ENCODE measurements at places on chromosomes 1 and 21.

DNA sequence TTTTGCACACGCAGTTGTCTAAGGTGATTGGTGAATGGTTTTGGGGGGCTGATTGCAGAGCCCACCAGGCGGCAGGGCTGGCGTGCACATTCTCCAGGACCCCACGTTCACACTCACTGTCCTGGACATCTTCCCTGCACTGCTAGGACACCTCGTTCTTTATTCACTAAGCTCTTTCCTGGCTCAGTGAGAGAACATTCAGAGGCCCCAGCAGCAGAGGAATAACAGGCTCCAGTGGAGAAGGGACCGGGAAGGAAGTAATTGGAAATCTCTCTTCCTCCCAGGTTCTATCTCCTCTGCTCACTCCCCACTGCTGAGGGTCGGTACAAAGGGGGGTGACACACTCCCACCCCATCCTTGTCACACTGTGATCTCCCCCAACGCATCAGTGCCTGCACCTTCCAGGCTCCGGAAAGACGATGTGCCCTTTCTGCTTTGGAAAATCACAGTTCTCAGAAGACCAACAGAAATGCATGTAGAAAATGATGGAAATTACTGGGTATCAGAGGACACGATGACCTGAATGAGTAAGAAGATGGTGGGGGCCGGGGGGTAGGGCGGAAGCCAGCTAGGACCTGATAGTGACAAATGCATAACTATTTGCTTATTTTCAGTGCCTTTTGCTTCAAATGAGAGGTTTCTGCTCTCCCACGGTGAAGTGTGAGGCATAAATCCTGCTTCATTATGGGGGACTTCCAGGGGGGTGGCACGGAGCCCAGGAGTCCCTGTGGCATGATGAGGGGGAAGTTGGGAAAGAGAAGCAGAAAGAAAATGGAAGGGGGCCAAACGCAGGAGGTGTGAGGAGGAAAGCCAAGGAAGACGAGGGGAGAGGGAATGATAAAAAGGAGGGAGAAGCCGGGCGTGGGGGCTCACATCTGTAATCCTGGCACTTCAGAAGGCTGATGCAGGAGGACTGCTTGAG lies 25.2 kb upstream of the KIF26B start:
- H3K4me1 ChIP-seq: peaks cover 9% of the 10 kb centered on the region
- no peak overlapping the region for H3K4me3 ChIP-seq
- peaks cover 12% of the 10 kb centered on the region for H3K36me3 ChIP-seq
- DNase-seq: no peak
- H3K27ac ChIP-seq: no peak overlapping the region
- H3K27me3 ChIP-seq: no peaks in the 10 kb centered on the region

DNA sequence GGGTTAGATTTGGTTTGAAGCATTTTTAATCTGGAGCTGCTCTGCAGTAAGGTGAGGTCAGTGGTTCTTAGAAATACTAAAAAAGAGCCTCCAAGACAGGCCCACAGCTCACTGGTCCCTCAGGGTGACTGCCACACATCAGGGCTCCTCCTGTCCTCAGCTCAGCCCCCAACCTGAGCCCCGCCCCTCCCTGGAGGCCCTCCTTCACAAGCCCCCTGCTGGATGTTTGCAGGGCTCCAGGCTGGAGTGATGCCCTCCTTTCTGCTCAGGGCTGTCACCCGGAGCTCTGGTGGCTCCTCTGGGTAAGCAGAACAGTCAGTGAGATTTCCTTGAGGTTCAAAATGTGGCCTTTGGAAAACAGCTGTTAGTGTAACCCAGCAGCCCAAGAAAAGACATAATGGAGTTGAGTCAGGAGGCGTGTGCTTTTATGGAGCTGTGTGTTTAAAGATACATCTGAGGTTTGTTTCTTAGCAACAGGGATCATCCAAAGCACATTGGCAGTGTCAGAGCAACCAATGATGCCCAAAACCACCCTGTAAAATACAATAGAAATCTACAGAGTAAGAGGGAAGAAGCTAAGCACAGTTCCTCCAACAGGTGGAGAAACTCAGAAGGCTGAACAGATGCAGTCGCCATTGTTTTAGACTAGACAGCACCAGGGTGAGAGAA lies 21.4 kb downstream of the STUM start:
- H3K36me3 ChIP-seq: no peaks in the 10 kb centered on the region
- H3K4me3 ChIP-seq: no peak overlapping the region
- peaks cover 7% of the 10 kb centered on the region for H3K4me1 ChIP-seq

GRCh38 chr21:46461909-46462308 lies 3.2 kb downstream of the DIP2A start:
- no peaks in the 10 kb centered on the region for H3K36me3 ChIP-seq
- peak overlapping the region; percentile 28 for H3K4me3 ChIP-seq
- H3K27ac ChIP-seq: no peak overlapping the region
- no peak for DNase-seq
- peaks cover 28% of the 10 kb centered on the region for H3K4me1 ChIP-seq
- H3K27me3 ChIP-seq: no peaks in the 10 kb centered on the region

- H3K36me3 ChIP-seq: no peaks in the 10 kb centered on the region
- peaks cover 29% of the 10 kb centered on the region for H3K4me1 ChIP-seq
- H3K4me3 ChIP-seq: no peak overlapping the region
- no peaks in the 10 kb centered on the region for H3K27me3 ChIP-seq
- no peak overlapping the region for H3K27ac ChIP-seq
These were observed 634.0 kb downstream of the SMYD3 start for GRCh38 chr1:245873068-245873467.

- H3K36me3 ChIP-seq: no peaks in the 10 kb centered on the region
- H3K4me1 ChIP-seq: no peaks in the 10 kb centered on the region
- H3K27me3 ChIP-seq: no peaks in the 10 kb centered on the region
These were observed 157.0 kb downstream of the RYR2 start for GRCh38 chr1:237199026-237199425.

- peaks cover 4% of the 10 kb centered on the region for H3K36me3 ChIP-seq
- no peak overlapping the region for H3K27ac ChIP-seq
- no peaks in the 10 kb centered on the region for H3K4me1 ChIP-seq
These were observed 5.6 kb upstream of the RPTN start for GRCh38 chr1:152164517-152165136.

GRCh38 chr1:220457957-220458609 lies 69.9 kb upstream of the MARK1 start:
- DNase-seq: no peak
- peaks cover 2% of the 10 kb centered on the region for H3K36me3 ChIP-seq
- no peak overlapping the region for H3K27ac ChIP-seq
- H3K4me3 ChIP-seq: no peak overlapping the region
- peaks cover 19% of the 10 kb centered on the region for H3K27me3 ChIP-seq

GRCh38 chr1:67970088-67970487 lies 80.3 kb downstream of the DIRAS3 start:
- H3K4me1 ChIP-seq: peaks cover 4% of the 10 kb centered on the region
- H3K4me3 ChIP-seq: no peak overlapping the region
- no peaks in the 10 kb centered on the region for H3K27me3 ChIP-seq
- no peak overlapping the region for H3K27ac ChIP-seq
- DNase-seq: no peak

GRCh38 chr1:42340093-42340492 lies 5.1 kb upstream of the FOXJ3 start:
- no peaks in the 10 kb centered on the region for H3K36me3 ChIP-seq
- H3K4me3 ChIP-seq: no peak overlapping the region
- peaks cover 21% of the 10 kb centered on the region for H3K27me3 ChIP-seq
- peaks cover 7% of the 10 kb centered on the region for H3K4me1 ChIP-seq
- H3K27ac ChIP-seq: no peak overlapping the region

DNA sequence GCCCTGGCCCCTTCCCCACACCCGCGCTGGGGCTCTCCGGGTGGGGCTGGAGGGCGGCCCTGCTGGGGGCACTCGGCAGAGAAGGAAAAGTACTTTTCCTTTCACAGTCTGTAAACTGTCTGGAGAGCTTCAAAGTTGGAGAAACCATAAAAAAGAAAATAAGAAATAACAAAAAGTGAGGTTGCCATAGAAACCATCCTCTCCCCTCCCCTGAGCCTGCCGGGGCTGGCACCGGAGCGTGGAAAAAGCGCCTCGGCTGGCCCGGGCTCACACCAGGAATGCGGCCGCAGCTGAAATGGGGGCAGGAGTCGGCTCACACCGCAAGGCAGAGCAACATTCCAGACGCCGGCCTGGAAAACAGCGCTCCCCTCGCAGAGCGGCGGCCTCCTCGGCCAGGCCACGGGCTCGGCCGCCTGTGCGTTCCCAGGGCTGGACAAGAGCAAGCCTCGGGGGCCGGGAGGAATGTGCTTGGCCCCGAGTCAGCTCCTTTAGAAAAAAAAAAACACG lies 69.2 kb downstream of the MORN1 start:
- DNase-seq: peak; percentile 48
- H3K27ac ChIP-seq: no peak overlapping the region
- H3K4me1 ChIP-seq: peaks cover 4% of the 10 kb centered on the region
- H3K4me3 ChIP-seq: no peak overlapping the region
- peaks cover 1% of the 10 kb centered on the region for H3K36me3 ChIP-seq
- peaks cover 18% of the 10 kb centered on the region for H3K27me3 ChIP-seq

- no peak overlapping the region for H3K4me3 ChIP-seq
- DNase-seq: no peak
- no peaks in the 10 kb centered on the region for H3K36me3 ChIP-seq
- H3K27me3 ChIP-seq: no peaks in the 10 kb centered on the region
- H3K4me1 ChIP-seq: no peaks in the 10 kb centered on the region
These were observed 41.4 kb upstream of the GALNT2 start for GRCh38 chr1:230025686-230026085.

DNA sequence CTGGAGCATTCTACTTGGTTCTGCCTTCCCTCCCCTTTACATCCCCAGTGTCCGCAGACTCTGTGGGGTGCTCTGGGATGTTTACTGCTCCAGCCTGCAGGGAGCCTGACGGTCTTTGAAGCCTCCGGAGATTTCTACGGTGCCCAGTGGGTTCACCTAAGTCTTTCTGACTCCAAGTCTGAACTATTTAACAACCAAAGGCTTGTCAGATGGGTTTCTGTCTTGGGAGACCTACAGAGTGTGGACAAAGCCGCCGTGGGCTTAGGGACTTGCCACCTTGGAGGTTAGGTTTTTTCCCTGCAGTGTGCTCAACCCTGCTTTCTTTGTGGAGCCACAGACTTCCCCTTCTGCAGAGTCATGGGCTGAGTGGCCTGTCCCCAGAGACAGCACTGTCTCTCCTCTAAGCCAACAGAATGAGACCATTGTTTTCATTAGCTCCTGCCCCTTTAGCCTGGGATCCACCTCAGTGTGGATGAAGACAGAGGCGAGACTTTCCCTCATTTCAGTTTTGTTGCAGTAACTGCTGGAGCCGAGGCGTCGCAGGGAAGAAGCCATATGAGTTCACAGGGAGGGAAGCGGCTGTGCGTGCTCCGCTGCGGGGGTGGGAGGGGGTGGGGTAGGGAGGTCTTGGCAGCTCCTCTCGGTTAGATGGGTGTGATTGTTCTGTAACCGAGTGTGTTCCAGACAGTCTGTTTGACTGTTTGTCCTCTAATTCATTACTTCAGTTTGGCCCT lies 120.7 kb downstream of the CNIH3 start:
- no peak for DNase-seq
- H3K36me3 ChIP-seq: no peaks in the 10 kb centered on the region
- peak overlapping the region; percentile 89 for H3K27ac ChIP-seq
- peaks cover 43% of the 10 kb centered on the region for H3K4me1 ChIP-seq
- no peak overlapping the region for H3K4me3 ChIP-seq

- H3K36me3 ChIP-seq: peaks cover 4% of the 10 kb centered on the region
- no peaks in the 10 kb centered on the region for H3K27me3 ChIP-seq
- H3K4me1 ChIP-seq: no peaks in the 10 kb centered on the region
- H3K27ac ChIP-seq: no peak overlapping the region
These were observed 227.5 kb upstream of the LYPLAL1 start for GRCh38 chr1:218946147-218946546.

GRCh38 chr1:45456531-45456930 lies 34.4 kb downstream of the TESK2 start:
- H3K36me3 ChIP-seq: no peaks in the 10 kb centered on the region
- no peaks in the 10 kb centered on the region for H3K27me3 ChIP-seq
- no peaks in the 10 kb centered on the region for H3K4me1 ChIP-seq
- H3K4me3 ChIP-seq: no peak overlapping the region

GRCh38 chr1:181345146-181345545 lies 138.2 kb upstream of the CACNA1E start:
- no peaks in the 10 kb centered on the region for H3K36me3 ChIP-seq
- H3K4me1 ChIP-seq: peaks cover 7% of the 10 kb centered on the region
- DNase-seq: no peak
- no peak overlapping the region for H3K4me3 ChIP-seq
- no peak overlapping the region for H3K27ac ChIP-seq

DNA sequence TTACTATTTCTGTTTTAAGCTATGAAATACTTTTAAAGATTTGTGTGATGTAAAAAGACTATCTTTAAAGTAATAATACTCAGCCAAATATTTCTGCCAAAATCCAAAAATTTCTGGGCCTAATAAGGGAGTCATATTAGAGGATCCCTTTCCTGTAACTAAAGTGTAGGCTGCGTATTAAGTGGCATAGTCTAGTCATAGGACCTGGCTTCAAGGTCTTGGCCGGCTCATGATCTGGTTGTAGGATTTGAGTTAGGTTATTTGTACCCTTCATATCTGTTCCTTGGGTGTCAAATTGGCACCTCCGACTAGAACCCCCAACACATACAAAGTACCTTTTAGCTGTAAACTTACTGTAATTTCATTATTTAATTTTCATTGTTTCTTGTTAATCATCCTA lies 107.8 kb downstream of the DYRK1A start:
- no peaks in the 10 kb centered on the region for H3K27me3 ChIP-seq
- no peak overlapping the region for H3K27ac ChIP-seq
- peaks cover 21% of the 10 kb centered on the region for H3K4me1 ChIP-seq
- no peak overlapping the region for H3K4me3 ChIP-seq
- peaks cover 7% of the 10 kb centered on the region for H3K36me3 ChIP-seq
- no peak for DNase-seq

All from neural crest cell (in vitro differentiated cells).